ENCODE measurements at places on chromosomes 1 and 21. TPM values are rescaled to one million over a fixed set of nuclear protein-coding genes. Genes with fewer than 3 reads are reported as not detected.

DNA sequence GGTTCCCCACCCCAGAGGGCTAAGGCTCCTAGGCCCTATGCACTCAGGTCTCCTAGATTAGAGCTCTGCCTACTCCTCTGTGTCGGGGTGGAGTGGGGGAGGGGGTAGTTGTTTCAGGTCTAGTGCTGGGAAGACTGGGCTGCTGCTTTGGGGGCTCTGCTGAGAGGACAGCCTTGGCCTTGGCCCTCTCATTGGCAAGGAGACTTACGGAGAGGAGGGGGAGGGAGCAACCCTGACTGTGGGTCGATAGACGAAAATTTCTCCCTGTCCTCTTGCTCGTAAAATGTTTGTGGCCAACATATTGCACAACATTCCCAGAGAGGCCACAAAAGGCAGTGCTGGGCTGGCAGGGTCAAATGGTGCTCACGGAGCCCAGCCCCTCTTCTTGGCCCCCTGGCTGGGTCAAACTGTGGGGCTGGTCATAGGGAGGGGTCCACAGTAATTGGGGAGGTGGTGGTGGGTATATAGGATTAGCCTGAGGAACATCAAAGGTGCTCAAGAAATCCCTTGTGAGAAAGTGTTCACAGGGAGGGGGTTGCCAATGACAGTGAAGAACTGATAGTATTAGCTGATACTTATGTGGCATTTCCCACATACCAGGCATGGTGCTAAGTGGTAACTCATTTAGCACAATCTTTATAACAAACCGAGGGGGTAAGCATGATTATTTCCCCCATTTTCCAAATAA, 8.5 kb upstream of the DMBX1 start:
- H3K4me1 ChIP-seq: no peaks in the 10 kb centered on the region
- H3K4me3 ChIP-seq: no peak overlapping the region
- no peaks in the 10 kb centered on the region for H3K27me3 ChIP-seq
- no peak for DNase-seq
- H3K36me3 ChIP-seq: no peaks in the 10 kb centered on the region

DNA sequence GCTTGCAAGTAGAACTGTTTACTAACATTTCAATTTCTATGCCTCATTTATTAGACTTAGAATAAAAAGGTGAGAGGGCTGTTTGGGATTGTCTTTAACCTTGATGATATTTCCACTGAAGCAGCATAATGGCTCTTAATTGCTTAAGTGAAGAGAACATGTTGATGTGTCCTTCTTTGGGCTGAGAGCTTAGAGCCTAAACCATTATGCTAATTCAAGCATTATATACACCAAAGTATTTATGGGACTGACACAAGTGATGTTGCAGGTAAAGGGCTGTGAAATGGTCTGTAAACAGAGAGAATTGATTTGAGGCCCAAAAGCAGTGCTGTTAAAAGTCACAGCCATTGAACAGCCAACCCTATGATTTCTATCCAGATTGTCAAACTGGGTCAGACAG, 113.9 kb downstream of the ATG4C start:
- H3K4me1 ChIP-seq: no peaks in the 10 kb centered on the region
- H3K36me3 ChIP-seq: no peaks in the 10 kb centered on the region
- no peak overlapping the region for H3K27ac ChIP-seq

DNA sequence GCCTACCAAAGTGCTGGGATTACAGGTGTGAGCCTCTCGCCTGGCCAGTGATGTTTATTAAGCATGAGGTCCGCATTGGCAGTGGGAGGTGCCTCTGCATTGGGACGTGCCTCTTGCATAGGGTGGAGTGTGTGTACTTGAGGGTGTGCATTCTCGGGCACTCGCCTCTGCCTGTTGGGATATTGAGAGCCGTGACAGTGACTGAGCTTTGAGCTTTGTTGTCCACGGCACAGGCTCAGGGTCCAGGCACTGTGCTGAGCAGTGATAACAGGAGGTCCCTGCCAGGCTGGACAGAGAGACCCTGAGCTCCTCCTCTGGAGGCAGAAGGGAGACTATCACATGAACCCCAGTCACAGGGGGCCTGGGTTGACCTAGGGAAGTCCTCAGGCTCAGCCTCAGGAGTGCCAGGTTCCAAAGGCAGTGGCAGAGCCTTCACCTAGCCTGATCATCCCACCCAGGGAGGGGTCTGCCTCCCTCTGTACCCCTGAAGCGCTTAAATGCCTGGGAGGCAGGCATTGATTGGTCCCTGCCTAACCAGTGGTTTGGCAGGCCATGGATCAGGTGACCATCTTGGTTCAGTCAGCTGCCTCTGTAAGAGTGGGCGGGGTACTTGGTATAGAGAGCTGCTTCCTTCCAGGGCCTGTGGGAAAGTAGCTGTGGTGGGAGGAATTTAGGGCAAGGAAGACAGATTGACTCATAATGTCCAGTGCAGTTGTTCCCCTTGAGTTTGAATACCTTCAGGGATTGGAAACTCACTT, 213.8 kb upstream of the TMEM51 start:
- no peaks in the 10 kb centered on the region for H3K36me3 ChIP-seq
- no peak overlapping the region for H3K27ac ChIP-seq
- peaks cover 9% of the 10 kb centered on the region for H3K4me1 ChIP-seq
- no peaks in the 10 kb centered on the region for H3K27me3 ChIP-seq
- H3K4me3 ChIP-seq: no peak overlapping the region

CD101 gene
- total RNA-seq: 3.9 TPM

DNAJC28 gene
- 2.0 TPM for total RNA-seq

- H3K27me3 ChIP-seq: no peaks in the 10 kb centered on the region
- H3K4me3 ChIP-seq: no peak overlapping the region
- DNase-seq: no peak
- peaks cover 10% of the 10 kb centered on the region for H3K4me1 ChIP-seq
- no peaks in the 10 kb centered on the region for H3K36me3 ChIP-seq
Measured at GRCh38 chr1:180948641-180949615, 36.2 kb downstream of the KIAA1614 start.

- no peaks in the 10 kb centered on the region for H3K4me1 ChIP-seq
- H3K4me3 ChIP-seq: no peak overlapping the region
- no peak overlapping the region for H3K27ac ChIP-seq
- no peaks in the 10 kb centered on the region for H3K36me3 ChIP-seq
- no peak for DNase-seq
Measured at GRCh38 chr1:21237446-21238088, 52.7 kb downstream of the ECE1 start.

- no peak for DNase-seq
- no peaks in the 10 kb centered on the region for H3K4me1 ChIP-seq
- H3K4me3 ChIP-seq: no peak overlapping the region
- no peaks in the 10 kb centered on the region for H3K36me3 ChIP-seq
- no peaks in the 10 kb centered on the region for H3K27me3 ChIP-seq
Measured at GRCh38 chr1:101820071-101820470, 176.7 kb downstream of the OLFM3 start.

- H3K4me3 ChIP-seq: no peak overlapping the region
- peaks cover 11% of the 10 kb centered on the region for H3K36me3 ChIP-seq
- H3K27me3 ChIP-seq: no peaks in the 10 kb centered on the region
- H3K27ac ChIP-seq: peak overlapping the region; percentile 35
- DNase-seq: no peak
Measured at GRCh38 chr1:39034114-39034654, 8.0 kb downstream of the NDUFS5 start.

DNA sequence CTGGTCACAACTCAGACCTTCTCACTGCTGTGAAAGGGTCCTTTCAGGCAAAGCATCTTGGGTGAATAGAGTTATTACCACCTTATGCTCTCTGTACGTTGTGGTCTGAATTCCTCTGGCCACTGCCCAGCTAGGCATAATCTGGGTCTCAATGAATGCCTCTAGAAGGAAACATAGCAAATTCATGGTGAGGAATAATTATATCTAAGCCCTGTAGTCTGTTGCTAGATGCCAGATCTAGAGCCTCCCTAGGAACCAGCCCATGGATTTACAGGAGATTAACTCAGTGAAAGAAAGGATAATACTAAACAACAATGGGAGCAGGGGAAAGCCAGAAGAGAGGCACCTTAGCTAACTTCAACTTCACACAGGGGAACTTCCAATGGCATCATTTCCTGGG, 2.4 kb upstream of the COL11A1 start:
- no peak overlapping the region for H3K4me3 ChIP-seq
- H3K4me1 ChIP-seq: no peaks in the 10 kb centered on the region
- H3K27ac ChIP-seq: no peak overlapping the region
- peaks cover 4% of the 10 kb centered on the region for H3K27me3 ChIP-seq
- no peak for DNase-seq
- H3K36me3 ChIP-seq: no peaks in the 10 kb centered on the region

- H3K4me1 ChIP-seq: no peaks in the 10 kb centered on the region
- H3K27ac ChIP-seq: peak overlapping the region; percentile 48
- H3K36me3 ChIP-seq: no peaks in the 10 kb centered on the region
- H3K27me3 ChIP-seq: no peaks in the 10 kb centered on the region
Measured at GRCh38 chr1:55468142-55468795, 253.1 kb upstream of the USP24 start.

S100B gene
- 242 TPM for total RNA-seq

DNA sequence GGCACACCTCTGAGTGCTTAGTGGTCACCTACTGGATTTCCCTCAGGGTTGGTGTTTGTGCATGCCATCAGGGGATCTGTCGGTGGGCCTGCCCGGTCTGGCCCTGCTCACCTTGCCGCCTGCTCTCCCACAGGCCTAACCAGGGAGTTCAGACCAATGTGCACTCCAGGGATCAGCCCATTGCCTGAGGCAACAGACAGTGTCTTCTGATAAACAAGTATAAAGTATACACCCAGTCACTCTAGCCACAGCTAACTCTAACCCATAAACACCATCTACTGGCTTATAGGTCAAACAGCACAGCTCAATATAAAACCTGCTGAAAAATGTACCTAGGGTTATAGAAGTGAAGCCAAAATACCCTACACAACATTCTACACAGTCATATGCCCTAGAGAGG, 1300.0 kb downstream of the PLA2G4A start:
- no peaks in the 10 kb centered on the region for H3K27me3 ChIP-seq
- no peaks in the 10 kb centered on the region for H3K36me3 ChIP-seq
- no peaks in the 10 kb centered on the region for H3K4me1 ChIP-seq

GRCh38 chr1:207649865-207650580, 5.1 kb downstream of the CR1L start:
- H3K4me1 ChIP-seq: no peaks in the 10 kb centered on the region
- H3K27me3 ChIP-seq: no peaks in the 10 kb centered on the region
- H3K36me3 ChIP-seq: no peaks in the 10 kb centered on the region
- no peak for DNase-seq

DNA sequence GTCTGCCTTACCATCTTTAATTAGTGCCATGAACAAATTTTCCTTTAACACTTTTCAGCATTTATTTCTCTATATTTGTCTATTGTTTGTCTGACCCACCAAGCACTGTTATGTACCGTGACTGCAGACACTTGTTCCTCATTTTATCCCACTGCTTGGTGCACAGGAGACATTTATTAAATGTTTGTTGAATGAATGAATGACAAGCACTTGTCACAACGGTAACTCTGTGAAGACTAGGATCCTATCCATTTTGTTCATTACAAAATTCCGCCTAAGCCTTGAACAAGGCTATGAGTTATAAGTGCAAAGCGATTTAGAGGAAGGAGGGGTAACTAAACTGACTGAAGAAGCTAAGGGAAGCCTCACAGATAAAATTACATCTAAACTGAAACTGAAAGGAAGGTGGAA, 379 bp upstream of the STRIP1 start:
- H3K36me3 ChIP-seq: peaks cover 9% of the 10 kb centered on the region
- no peaks in the 10 kb centered on the region for H3K4me1 ChIP-seq
- no peak for DNase-seq
- H3K27me3 ChIP-seq: no peaks in the 10 kb centered on the region
- peak overlapping the region; percentile 64 for H3K27ac ChIP-seq

GRCh38 chr1:212519131-212519530, 86.4 kb downstream of the NENF start:
- H3K27me3 ChIP-seq: peaks cover 4% of the 10 kb centered on the region
- H3K27ac ChIP-seq: peak overlapping the region; percentile 52
- H3K4me3 ChIP-seq: no peak overlapping the region
- no peaks in the 10 kb centered on the region for H3K4me1 ChIP-seq
- no peak for DNase-seq
- no peaks in the 10 kb centered on the region for H3K36me3 ChIP-seq

GRCh38 chr1:220454155-220454777, 73.7 kb upstream of the MARK1 start:
- no peak overlapping the region for H3K4me3 ChIP-seq
- no peak for DNase-seq
- no peak overlapping the region for H3K27ac ChIP-seq
- no peaks in the 10 kb centered on the region for H3K27me3 ChIP-seq

All from breast epithelium (tissue), 4 donors.